Activated T-cell treated with anti-CD3 and anti-CD28 coated beads for 4 hours (primary cell): ENCODE measurements at places on chromosomes 5 and 9.

GRCh38 chr5:135266975-135267374, 132.1 kb downstream of the MACROH2A1 start:
- DNase-seq = no peak

DNA sequence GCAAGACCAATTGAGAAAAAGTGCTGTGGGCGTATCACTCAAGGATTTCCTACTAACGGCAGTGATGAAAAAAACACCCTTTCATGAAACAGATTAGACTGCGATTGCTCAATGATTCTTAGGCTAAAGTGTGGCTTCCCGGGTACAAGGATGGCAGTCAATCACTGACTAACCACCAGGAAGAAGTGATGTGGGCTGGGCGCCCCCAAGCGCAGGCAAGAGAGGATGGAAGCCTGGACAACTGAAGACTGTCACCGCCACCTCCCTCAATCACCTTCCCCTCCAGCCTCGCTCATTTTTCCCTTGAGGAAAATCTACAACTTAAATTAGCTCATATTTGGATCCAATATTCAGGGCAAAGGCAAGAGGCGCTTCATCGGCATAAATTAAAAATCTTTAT, 707.2 kb downstream of the MTRR start:
- DNase-seq = no peak

DNA sequence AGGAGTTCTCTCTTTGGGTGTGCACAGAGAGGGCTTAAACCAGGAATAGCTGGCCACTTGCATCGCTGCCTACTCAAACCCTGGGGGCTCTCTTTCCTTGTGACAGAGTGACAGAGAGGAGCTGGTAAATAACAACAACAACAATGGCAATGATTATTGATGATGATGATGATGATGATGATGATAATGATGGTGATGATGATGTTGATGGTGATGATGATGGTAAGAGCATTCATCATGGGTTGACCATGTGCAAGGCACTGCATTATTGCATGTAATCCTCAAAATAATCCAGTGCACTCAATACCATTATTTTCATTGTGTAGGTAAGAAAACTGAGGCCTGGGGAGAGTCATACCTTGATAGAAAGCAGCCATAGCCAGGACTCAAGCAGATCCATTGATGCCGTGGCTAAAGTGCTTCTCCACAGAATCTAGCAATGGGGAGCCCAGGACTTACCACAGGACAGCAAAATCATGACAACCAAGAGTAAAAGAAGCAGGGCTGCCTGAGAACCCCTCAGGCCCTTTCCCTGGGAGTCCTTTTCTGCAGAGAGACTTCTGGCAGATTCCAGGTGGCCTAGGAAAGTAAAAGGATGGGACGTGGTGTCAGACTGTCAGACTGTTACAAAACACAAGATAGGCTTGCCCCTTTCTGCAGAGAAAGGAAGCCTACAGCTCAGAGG, 4.8 kb downstream of the FOXI1 start:
- no peak for DNase-seq

DNA sequence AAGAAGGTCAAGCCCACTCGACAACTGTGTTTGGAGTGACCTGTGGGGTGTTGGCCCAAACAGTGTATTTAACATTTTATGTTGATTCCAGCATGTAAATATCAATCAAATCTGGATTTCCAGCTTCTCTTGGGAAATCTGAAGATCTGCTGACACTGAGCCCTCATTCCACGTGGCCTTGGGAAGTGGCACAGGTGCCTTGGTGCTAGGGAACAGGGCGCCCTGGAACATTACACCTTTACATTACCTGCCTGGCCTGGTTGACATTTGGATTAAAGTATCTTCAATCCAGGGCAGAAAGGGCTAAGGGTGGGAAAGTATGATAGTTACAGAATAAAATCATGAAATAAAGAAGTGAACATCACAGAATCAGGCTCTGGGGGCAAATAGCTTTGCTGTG, 84.9 kb upstream of the CTSL start:
- no peak for DNase-seq

DNA sequence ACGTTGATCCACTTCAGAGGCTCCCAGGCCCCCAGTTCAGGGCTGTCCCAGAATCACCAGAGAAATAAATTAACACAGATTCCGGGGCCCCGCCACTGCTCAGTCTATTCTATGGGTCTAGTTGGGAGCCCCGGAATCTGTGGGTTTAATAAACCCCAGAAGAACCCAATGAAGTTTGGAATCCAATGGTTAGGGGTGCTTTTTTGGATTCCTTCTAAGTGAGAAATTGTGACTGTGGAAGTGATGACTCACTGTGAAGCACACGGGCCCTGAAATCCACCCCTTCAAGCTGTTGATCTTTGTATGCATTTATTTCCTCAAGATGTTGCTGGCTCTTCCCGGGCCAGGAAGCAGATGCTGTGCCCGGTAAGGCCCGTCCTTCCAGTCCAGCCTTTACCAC, 57.3 kb upstream of the SLC28A3 start:
- no peak for DNase-seq

DNA sequence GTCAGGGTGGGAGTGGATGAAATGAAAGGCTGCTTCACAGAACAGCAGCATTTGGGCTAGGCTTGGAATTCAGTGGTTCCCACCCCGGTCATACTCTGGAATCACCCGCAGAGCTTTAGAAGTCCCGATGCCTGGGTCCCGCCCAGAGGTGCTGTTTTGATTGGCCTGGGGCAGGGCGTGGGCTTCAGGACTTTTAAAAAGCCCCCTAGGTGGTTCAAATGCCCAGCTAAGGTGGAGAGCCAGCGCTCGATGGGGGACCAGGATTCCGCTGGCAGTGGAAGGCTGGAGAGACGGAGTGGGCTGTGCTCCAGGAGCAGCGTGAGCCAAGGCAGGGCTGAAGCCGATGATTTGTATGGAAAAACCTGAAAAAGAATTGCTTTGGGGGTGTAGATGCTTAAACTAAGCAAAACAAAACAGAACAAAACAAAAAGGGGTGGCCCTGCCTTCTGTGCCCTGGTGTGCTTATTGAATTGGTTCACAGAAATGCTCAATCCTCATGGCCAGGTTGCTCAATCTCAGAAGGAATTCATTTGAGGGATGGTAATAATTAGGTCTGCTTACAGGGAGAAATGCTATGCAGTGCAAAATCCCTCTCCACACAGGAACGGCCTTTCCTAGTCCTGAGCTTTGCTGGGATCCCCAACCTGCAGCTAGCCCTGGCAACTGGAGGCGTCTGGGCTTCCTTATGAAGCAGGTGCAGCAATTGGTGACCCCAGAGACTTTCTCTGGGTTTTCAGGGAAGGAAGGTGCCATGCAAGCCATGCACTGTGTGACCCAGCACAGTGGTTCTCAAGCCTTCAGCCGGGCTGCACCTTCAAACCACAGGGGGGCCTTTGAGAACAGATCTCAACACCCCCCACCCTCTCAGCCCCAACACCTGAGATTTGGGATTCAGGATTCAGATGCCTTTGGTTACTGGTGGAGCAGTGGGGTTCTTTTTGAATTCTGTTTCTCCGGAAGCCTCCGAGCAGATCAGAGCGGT, 174.0 kb upstream of the ZNF618 start:
- DNase-seq = no peak

DNA sequence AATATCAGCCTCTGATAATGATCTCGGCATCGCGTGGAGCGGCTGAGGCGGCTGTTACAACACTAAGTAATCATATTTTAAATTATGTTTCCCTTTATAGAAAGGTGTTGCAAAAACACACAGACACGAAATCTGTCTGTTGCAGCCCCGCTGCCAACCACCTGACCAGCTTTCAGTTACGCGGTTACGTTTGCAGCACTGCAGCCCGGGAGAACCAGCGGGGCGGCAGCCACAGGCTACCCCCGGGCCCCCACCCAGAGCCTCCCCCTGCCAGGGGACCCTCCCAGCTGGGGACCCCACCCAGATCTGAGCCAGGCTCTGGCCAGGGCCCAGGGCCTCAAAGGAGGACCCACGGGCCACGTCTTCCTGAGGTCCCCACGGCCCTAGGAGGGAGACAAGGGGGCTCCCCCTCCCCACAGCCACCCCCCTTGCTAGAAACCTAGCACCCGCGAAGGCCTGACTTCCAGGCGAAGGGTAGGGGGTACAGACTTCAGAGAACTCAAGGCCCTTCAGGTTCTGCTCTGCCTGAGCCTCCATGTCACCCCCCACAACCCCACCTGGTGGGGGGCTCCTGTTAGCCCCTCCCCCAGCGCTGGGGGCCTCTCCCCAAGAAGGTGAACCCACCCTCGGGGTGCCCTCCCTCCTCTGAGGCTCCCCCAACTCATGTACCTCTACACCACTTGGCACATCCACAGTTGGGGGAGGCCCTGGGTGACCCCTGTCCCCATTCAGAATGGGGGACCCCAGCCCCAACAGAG, 6.0 kb downstream of the NACC2 start:
- no peak for DNase-seq

- DNase-seq = no peak
Measured at GRCh38 chr9:37693260-37693659, 42.5 kb downstream of the FRMPD1 start.

DNA sequence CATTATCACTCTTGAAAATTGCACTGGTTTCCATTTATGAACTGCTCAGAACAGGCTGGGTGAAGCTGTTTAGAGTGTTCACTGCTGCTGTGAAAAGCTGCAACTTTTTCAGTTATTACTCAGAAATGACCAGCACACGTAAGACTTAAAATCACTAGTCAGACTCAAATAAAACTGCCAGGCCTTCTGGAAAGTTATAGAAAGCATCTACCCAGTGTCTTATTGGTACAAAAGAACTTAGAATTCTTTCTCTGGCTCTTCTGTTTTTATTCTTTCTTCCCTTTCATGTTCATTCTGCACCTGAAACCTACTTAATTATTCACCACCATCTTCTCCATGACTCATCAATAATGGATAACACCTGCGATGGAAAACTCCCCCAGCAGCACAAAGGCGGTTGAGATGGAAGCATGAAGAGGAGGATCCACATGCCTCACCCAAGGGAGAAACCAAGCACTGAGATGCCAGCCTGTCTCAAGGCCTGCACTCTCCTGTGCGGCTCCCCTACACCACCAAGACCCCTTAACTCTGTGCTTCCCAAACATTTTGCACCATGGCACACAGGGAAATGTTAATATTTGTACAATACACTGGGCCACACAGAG, 171.9 kb downstream of the ENTREP1 start:
- no peak for DNase-seq

GRCh38 chr5:14269395-14269794, 126.3 kb downstream of the TRIO start:
- no peak for DNase-seq

DNA sequence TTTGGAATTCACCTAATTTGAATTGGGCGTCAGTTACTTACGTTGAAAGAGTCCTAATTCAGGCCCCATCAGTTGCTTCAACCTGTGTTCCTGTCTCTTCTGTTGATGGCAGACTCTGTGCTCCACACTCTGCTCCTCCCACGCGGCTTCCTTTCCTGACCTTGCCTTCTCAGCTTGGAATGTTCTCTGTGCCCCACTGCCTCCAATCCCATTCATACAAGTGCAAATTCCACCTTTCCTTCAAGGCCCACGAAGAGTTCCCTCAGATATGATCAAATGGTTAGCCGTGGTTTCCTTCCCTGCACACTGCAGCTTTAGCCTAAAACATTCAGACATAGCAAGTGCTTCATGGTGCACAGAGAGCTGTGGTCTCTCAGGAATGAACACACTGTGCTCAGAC, 65.7 kb downstream of the SREK1 start:
- no peak for DNase-seq

DNA sequence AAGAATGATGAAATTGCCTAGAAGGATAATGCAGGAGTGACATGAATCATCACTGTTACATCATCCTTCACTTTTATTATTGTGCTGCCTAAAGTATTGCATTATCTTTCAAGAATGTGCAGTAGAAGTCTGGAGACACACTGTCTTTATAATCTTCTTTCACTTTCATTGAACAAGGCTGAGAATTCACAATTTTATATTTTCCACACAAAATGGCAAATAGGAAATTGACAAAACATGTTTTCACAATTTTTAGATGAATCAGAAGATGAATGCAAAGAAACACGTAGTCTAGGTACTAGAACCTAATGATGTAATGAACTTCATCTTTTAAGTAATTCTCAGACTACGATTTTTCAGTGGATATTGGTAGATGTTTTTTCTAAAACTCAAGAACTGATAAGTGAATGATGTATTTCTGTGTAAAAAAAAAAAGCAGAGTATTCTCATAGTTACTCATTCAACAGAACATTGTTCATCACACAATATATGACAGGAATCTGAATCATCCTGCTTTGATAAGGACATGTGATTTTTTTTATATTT, 131.5 kb upstream of the GRHPR start:
- no peak for DNase-seq

- DNase-seq = no peak
Measured at GRCh38 chr9:79154806-79155205, 417.0 kb upstream of the TLE4 start.

- no peak for DNase-seq
Measured at GRCh38 chr9:114437401-114437893, 49.7 kb upstream of the AKNA start.

- no peak for DNase-seq
Measured at GRCh38 chr9:15711931-15712330, 159.1 kb downstream of the CCDC171 start.

GRCh38 chr9:111812337-111812736, 17.6 kb upstream of the SHOC1 start:
- no peak for DNase-seq

DNA sequence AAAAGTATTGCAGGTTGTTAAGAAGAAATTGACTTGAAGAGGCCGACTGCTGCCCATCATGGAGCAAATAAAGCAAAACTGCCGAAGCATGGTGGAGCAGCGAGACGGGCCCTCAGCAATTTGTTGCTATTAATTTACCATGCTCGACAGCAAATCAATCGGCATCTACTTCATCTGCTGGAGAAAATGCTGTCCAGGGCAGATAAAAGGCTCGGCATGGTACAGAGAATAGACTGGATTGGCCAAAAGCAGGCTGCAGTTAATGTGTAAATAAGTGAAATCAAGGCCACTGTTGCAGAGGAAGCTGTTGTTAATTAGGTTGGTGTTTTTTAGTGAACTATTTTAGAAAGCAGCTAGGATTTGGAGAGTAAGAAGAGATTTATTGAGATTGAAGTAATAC, 8.3 kb downstream of the TLE4 start:
- no peak for DNase-seq

DNA sequence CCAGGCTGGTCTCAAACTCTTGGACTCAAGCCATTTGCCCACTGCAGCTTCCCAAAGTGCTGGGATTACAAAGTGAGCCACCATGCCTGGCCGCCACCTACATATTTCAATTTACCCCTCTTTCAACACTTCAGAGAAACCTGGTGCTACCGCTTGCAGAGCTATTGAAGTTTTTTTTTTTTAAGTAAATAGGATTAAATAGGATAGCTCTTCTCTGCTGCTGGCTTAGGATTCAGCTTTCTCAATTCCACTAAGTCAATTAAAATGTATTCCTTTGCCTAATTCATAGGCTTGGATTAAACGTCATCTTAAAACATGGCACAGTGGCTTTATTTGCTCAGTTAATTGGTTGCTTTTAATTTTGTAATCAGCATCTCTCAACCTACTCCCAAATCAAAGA, 41.0 kb downstream of the KIAA1191 start:
- no peak for DNase-seq
